ENCODE measurements at places on chromosomes 5 and 9.

GRCh38 chr9:130770679-130771442 lies 64.2 kb upstream of the ABL1 start:
- DNase-seq: no peak

DNA sequence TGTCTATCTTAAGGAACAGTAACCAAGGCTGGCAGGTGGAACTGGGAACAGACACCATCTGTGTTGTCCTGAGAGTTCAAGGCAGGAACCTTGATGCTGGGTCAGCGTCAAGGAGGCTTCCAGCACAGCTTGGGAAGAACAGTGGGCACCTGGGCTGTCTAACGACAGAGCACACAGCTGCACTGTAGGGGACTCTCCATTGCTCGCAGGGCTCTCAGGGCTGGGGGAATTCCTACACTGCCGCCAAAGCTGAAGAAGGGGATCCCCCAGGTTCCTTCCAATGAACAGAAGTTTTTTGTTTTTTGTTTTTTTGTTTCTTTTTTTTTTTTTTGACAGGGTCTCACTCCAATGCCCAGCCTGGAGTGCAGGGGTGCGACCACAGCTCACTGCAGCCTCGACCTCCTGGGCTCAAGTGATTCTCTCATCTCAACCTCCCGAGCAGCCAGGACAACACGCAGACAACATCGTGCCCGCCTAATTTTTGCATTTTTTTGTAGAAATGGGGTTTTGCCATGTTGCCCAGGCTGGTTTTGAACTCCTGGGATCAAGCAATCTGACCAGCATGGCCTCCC lies 81.9 kb downstream of the PTPN3 start:
- DNase-seq: peak; percentile 49

GRCh38 chr9:75027187-75028107 lies 646 bp downstream of the CARNMT1 start:
- DNase-seq: peak; percentile 16

GRCh38 chr9:115606838-115607237 lies 488.9 kb upstream of the TNC start:
- no peak for DNase-seq

DNA sequence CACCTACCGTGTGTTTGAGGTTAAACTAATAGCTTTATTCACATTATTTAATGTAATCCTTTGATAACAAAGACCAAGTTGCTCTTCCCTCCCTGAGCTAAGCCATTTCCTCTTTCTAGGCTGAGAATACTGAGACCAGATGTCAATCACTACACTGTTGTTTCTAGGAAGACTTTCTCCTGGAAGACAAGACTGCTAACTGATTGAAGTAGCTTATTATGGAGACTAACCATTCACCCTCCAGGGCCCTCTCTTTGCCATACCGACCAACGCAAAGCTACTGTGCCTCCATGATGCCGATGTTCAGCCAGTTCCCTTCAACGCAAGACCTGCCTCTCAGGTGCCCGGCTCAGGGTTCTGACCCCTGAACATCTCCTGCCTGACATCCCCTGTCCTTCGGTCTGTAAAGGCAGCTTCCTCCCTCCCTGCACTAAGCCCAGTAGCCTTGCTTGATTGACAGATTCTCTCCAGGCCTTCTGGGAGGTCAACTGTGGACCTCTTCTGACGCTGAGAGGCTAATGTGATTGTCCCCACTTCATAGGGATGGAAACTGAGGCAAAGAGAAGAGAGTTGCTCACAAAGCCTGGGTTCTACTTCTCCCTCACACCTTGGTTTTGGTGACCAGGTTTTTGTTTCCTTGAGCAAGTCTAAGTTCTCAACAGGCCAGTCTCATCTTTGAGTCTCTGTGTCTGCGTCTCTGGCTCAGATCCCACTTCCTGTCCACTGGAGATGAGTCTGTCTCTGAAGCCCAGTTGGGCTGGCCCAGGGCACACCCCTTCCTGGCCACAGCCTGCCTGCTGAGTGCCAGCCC lies 259.7 kb upstream of the IRX2 start:
- DNase-seq: no peak

GRCh38 chr9:132150256-132150655 lies 11.6 kb upstream of the NTNG2 start:
- DNase-seq: no peak

GRCh38 chr5:131214609-131215227 lies 44.0 kb downstream of the LYRM7 start:
- no peak for DNase-seq

GRCh38 chr5:98940581-98940980 lies 11.8 kb upstream of the CHD1 start:
- DNase-seq: no peak

DNA sequence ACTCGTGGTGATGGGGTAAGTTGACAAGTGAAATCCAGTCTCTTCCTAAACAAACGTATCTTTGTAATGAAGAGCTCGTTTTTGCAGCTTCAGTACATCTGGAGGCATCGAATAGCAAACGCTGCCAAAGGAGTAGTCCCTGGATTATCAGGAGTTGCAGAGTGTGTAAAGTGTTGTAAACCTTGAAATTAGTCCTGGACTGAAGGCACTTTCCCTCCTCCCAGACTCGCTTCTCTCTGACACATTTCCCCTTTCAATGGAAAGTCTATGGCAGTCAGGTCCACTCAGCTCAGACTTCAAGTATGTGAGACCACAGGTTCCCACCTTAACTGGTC lies 1.5 kb upstream of the PBX3 start:
- DNase-seq: no peak

GRCh38 chr5:1101961-1102713 lies 9.7 kb downstream of the SLC12A7 start:
- DNase-seq: no peak

DNA sequence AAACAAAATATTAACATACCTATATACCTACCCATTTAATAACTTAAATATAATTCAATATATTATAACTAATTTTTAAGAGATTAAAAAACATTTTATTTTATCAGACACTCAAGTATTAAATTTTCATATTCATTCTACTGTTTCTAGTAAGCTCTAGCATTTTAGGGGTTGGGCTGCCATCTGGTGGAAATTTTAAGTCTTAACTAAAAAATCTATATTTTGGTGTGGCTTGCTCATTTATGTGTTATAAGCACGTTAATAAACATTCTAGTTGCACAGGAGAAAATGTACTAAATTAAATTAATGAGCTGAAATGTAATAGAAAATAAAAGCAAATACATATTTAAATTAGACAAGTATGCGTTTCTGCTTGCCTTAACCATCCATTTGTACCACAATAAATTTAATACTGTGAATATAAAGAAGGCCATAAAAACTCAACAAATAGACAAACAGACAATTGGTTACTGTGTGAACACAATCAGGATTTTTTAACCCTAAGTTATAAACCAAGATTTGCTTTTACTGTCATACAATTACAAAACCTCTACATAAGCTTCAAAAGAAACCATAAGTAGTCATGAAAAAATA lies 1728.3 kb upstream of the CDH9 start:
- no peak for DNase-seq

DNA sequence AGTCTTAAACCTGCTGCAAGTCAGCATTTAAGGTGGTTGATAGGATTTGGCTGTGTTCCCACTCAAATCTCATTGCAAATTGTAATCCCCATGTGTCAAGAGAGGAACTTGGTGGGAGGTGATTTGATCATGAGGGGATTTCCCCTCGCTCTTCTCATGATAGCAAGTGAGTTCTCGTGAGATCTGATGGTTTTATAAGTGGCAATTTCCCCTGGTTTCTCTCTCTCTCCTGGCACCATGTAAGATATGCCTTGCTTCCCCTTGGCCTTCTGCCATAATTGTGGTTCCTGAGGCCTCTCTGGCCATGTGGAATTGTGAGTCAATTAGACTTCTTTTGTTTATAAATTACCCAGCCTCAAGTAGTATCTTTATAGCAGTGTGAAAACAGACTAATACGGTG lies 84.3 kb upstream of the SMC2 start:
- no peak for DNase-seq

DNA sequence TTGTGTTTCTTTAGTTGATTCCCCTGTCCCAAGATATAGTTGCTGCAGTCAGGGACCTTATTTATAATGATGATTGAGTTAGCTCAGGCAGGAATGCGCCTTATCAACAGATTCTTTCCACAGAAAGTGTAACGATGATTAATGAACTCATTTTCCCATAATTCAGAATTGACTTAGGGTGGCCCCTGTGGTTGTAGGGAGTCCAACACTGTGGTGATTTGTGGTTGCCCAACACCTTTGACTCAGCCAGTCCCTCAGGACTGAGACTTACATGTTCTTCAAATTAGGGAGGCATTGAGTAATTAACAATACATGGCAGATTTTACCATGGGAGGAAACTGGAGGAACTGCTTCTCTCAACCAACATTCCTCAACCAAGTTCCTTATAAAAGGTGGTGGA lies 221.9 kb downstream of the GABRG2 start:
- no peak for DNase-seq

GRCh38 chr5:157741131-157741530 lies 2.4 kb upstream of the LSM11 start:
- no peak for DNase-seq

- DNase-seq: no peak
Observed at GRCh38 chr9:98432960-98433359, 177.5 kb upstream of the TBC1D2 start.

GRCh38 chr5:150734579-150735384 lies 24.0 kb downstream of the DCTN4 start:
- no peak for DNase-seq

- DNase-seq: no peak
Observed at GRCh38 chr9:135746565-135746964, 44.6 kb downstream of the KCNT1 start.

- DNase-seq: no peak
Observed at GRCh38 chr5:10634050-10634449, 70.2 kb downstream of the ANKRD33B start.

DNA sequence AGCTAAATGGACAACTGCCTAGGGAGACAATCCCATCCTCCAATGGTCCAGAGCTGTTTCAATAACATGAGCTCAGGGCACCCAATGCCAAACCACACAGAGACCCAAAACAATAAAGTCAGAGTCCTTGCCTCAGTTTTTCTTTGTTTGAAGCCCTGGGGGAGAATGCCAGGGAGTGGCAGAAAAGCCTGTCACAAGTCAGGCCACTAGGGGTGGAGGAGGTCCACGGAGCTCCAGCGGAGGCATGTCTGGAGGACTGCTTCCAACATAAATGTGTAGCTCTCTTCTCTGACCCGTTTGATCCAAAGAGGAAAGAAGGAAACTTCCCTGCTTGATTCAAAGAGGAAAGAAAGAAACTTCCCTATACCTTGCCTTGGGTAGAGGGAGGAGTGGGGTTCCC lies 175.3 kb downstream of the HSPA4 start:
- DNase-seq: no peak

DNA sequence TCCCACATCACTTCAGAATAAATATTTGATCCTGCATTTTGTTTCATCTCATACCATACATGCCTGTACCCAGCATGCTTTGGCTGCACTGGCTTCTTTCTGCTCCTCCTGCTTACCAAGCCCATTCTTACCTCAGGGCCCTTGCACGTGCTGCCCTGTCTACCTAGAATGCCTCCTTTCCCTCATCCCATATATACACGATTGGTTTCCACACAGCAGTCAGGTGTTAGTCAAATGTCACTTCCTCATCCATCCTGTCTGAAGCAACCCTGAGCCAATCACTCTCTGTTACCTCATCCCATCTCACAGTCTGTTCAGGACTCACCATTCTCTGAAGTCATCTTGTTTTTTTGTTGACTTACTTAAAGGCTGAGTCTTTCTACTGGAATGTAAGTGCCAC lies 30.3 kb downstream of the CAST start:
- no peak for DNase-seq

DNA sequence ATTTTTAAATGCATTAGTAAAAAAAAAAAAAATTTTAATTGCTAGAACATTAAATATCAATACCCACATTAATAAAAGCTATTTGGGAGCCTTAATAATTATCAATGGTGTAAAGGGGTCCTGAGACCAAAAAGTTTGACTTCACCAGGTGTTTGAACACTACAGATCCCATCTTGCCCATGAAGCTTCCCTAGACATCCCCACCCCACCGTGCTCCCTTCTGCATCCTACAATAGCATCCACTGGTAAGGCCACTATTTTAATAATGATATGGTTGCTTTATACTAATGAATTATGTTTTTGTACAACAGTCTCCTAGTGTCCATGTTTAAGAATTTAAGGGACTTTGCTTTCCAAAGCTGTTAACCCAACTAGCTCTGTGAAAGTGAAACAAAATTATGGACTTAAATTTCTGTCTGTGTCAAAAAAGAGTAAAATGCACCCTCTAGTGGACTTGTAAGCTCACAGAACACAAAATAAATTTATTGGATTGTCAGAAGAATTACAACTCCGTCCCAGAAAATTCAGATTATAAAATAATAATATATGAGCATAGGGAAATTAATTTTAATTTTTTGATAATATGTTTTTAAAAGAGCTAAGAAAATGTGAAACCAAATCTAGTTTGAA lies 76.0 kb downstream of the ARL15 start:
- no peak for DNase-seq

- no peak for DNase-seq
Observed at GRCh38 chr5:170896779-170897178, 35.0 kb downstream of the RANBP17 start.

DNA sequence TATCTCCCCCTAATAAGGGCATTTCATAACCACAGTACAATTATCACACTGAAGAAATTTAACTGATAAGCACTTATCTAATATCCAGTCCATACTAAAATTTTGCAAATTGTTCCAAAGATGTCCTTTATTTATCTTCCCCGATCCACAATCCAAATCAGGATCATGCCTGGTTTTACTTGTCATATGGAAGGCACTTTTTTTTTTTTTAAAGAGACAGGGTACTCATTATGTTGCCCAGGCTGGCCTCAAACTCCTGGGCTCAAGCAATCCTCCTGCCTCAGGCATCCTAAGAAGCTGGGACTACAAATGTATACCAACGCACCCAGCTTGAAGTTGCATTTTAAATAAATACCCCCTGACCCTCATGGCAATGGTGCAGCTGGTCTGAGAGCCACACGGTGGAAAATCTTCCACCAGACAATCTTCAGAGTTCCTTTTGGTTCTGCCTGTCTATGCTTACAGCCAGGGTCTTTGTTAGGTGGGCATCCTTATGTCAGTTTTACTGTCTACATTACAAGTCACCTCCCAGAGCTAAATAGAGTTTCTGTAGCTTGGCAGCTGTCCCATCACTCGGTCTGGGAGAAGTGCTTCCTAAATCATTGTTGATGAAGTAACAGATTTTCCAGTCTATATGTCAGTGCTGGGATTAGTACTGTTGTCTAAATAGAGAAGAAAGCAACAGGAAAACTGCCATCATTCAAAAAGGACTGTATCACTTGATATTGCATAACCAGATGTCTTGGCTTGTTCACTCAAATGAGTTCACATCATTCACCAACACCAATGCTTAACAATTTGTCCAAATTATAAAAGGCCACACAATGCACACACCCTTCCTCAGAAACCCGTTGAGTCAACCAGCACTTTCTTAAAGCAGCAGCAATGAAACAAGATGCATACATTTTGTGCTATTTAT lies 26.4 kb downstream of the PTPN3 start:
- DNase-seq: no peak

Measured in memory B cell (primary cell).